ENCODE measurements at places on chromosomes 12 and 14.

GRCh38 chr12:15584366-15585041 lies 204.7 kb downstream of the EPS8 start:
- DNase-seq = peak; percentile 20

- no peak for DNase-seq
Observed at GRCh38 chr12:124450376-124450750, 117.0 kb downstream of the NCOR2 start.

- DNase-seq = no peak
Observed at GRCh38 chr14:61780125-61780524, 17.9 kb downstream of the SNAPC1 start.

DNA sequence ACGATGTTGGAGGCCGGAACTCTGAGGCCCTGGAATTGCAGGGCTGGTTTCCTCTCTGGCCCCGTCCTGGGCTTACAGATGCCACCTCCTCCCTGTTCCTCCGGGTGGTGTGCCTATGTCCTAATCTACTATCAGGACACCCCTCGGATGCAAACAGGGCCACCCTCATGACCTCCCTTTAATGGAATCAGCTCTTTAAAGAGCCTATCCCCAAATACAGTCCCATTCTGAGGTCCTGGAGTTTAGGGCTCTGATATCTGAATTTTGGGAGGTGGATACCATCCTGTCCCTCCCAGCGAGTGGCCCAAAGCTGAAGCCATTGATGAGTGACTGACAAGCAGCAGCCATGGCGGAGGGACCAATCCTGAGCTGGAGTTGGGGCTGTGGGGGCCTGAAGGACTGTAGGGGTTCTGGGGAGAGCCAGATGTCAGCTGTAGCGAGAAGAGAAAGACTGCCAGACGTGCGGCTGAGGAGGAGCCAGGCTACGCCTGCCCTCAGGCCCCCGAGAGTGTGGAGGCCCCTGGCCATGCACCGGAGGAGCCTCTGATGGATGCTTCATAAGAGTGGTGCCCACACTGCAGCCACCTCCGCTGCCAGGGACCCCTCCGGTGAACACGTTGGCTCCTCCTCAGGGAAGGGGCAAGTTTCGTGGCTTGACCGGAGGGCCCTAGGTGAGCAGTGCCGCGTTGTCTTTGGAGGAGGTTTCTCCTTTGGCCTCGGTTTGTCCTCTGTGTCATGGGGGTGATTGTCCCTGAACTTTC lies 100.2 kb downstream of the KIF26A start:
- DNase-seq = no peak

- DNase-seq = no peak
Observed at GRCh38 chr14:56172571-56172971, 54.4 kb downstream of the PELI2 start.

GRCh38 chr12:20211981-20212421 lies 156.3 kb upstream of the PDE3A start:
- no peak for DNase-seq

DNA sequence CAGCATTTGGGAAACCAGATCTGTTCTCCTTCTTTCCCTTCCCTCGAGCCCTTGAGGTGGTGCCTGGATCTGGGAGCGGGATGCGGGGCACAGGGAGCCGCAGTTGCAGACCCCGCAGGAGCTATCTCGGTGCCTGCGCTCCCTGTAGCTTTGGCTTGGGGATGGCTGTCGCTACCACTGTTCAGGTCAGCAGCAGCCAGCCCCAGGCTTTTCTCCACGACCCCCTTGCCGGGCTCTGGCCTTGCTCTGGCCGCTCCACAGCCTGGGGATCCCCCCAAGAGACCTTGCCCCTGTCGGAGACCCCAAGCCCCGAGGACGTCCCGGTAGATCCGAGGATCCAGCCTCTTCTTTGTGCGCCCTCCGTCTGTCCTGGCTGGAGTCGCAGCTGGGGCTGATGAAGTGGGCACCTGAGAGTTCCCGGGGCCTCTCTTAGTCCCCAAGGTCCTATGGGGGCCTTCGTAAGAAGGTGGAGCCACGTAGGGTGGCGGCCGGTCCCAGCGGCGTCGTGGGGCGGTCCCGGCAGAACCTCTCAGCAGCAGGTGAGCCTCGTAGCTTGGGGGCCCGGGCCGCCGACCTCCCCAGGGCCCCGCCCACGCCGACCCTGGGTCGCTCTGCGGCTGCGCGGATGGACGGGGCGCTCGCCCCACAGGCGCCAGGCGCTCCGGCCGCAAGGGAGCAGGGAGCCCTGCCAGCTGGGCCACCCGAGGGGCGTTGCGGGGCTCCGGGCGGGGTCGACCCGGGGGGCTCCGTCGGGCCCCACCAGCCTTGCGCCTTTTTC lies 1.3 kb downstream of the DDN start:
- DNase-seq = peak; percentile 11

DNA sequence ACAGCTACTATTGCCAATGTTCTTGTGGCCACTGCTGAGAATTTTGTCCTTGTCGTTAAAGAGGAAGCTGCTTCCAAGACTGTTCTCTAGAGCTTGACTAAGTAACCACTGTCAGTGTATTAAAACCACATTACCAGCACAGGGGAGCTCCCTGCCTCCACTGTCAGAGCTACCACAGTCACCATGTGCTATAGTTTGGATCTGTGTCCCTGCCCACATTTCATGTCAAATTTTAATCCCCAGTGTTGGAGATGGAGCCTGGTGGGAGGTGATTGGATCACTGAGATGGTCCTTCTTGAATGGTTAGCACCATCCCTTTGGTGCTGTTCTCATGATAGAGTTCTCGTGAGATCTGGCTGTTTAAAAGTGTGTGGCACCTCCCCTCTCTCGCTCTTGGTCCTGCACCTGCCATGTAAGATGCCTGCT lies 23.2 kb upstream of the RAP1B start:
- no peak for DNase-seq

DNA sequence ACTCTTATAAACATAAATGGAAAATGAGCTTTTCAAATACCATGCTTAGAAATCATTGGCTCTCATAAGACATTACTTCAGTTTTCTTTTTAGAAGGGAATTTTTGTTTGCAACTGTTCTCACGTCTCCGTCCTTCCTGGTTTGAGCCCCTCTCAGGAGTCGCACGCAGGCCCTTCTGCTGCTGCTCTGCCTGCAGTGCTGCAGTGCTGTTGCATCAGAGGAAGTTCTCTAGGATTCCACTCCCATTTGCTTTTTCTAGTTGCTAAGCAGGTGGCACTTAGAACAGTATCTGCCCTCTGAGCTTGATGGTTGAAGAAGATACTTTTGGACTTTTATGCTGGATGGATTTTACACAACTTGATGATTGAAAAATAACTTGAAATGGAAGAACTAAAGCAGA lies 70.8 kb downstream of the SCN8A start:
- no peak for DNase-seq

- no peak for DNase-seq
Observed at GRCh38 chr14:39033371-39033770, 69.7 kb downstream of the SEC23A start.

DNA sequence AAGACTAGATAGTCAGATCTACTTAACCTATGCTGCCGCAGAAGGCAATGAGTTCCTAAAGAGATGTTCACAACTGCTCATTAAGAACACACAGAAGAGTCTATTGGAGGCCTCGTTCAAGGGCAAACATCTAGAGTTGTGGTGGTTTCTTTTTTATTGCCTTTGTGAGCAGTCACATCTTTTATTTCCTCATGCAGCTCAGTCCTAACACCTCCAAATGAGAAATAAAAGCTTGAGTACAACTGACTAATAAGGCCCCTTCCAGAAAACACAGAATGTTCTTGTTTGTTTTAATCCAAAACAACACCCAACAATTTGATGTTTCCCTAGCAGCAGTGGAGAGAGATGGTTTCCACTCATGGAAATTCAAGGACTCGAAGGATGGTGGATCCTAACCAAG lies 123.5 kb upstream of the NOS1 start:
- DNase-seq = no peak

DNA sequence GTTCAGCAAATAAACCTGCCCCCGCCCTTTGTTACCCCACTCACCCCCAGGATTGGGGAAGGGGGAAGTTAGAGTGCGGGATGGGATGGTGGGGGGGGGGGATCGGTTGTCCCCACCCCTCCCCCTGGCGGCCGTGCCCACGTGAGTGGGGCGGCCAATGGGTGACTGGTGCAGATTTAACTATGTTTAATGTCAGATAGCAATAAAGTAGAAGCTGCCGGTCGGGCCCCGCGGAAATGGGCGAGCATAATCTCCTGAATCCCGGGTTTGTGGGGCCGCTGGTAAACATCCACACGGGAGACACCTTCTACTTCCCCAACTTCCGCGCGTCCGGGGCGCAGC lies at the start of gene HOXC12:
HOXC12 (plus strand) TSS at position 210 of the 342 bp plus-strand sequence; CDS start at position 237, 27 bp downstream.
- no peak for DNase-seq

- no peak for DNase-seq
Observed at GRCh38 chr14:64826333-64826732, 53.4 kb downstream of the SPTB start.

GRCh38 chr12:76375470-76375869 lies 27.3 kb upstream of the BBS10 start:
- DNase-seq = no peak

DNA sequence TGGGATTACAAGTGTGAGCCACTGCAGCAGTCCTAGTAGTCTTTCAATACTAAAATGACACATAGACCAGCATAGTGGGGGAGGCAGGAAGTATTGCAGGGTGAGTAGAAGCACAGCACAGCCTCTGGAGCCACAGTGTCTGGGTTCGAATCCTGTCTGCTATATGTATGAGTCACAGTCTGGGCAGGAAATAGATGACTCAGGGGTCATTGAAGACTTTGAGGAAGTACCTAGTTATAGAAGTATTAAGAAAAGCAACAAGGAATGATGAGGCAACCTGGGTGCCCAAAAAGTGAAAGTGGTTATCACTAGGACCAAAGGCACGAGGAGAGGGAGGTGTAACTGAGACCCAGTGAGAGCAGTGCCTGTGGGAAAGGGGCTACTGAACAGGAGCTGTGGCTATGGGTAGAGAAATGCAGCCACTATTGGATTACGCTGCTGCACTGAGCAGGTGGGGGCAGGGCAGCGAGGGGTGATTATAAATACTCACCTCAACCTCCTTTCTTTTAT lies 124.0 kb downstream of the PDE3A start:
- no peak for DNase-seq

Measured in NCI-H345 (cell line).